Psoas muscle (tissue), 8 donors: ENCODE measurements at places on chromosomes 5 and 9. TPM values are rescaled to one million over a fixed set of nuclear protein-coding genes. Genes with fewer than 3 reads are reported as not detected.

DNA sequence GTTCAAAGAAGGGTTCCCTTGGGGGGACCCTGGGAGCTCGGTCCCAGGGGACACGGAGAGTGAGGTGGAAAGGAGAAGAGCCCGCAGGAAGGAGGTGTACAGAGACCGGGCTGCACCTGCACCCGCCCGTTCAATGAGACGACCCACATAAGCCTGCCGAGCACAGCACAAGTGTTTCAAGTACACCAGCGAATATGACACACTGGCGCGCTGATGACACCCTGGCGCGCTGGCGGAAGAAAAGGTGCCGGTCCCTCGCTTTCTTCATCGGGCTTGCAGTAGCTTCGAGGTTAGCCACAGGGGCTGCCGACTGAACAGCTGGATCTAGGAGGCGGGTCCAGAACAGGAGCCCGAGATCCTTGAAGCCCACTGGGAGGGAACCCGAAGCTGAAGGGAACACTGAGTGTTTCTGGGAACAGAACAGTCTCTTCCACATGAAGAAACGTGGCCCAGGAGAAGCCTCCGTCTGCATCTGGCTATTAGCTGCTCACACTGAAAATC, 1.4 kb downstream of the TBC1D9B start:
- no peak for DNase-seq

GRCh38 chr5:62483556-62483955, 71.0 kb downstream of the IPO11 start:
- no peak for DNase-seq

DNA sequence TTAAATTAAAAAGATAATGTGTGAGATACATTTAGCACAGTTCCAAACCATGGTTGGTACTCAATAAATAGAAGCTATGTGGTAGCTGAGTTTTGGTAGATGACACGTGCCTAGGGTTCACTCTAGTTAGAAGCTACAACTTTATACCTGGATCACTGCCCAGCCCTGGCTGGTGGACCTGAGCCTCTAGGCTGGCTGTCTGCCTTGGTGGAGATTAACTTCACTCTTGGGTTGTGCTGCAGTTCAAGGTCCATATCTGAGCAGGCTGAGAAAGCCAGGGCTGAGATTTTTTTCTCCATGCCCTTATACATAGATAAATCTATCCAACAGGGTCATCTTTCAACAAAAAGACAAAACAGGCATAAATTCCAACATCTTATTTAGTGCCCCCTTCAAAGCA, 44.6 kb upstream of the SPDL1 start:
- no peak for DNase-seq

GRCh38 chr9:100939636-100940035, 88.9 kb upstream of the PLPPR1 start:
- DNase-seq = no peak

- DNase-seq = no peak
These were observed 57.6 kb downstream of the TMOD1 start for GRCh38 chr9:97559111-97559514.

The ARHGEF28 gene
- total RNA-seq = 0.69 TPM

The SPATA31A3 gene
- not detected for total RNA-seq

The SREK1 gene
- total RNA-seq = 26.3 TPM

The PHF24 gene
- 0.11 TPM for total RNA-seq
